Tibial nerve (tissue), 4 donors: ENCODE measurements at places on chromosomes 4 and X.

GRCh38 chrX:154718616-154719015, 32.3 kb downstream of the GAB3 start:
- no peak overlapping the region for H3K4me3 ChIP-seq
- H3K4me1 ChIP-seq = no peaks in the 10 kb centered on the region
- no peaks in the 10 kb centered on the region for H3K36me3 ChIP-seq
- DNase-seq = no peak
- H3K27me3 ChIP-seq = no peaks in the 10 kb centered on the region

- no peak overlapping the region for H3K4me3 ChIP-seq
- no peaks in the 10 kb centered on the region for H3K4me1 ChIP-seq
- no peak for DNase-seq
- no peaks in the 10 kb centered on the region for H3K27me3 ChIP-seq
Measured at GRCh38 chrX:41857670-41858069, 65.7 kb downstream of the CASK start.

- H3K4me3 ChIP-seq = no peak overlapping the region
- no peak overlapping the region for H3K27ac ChIP-seq
- H3K27me3 ChIP-seq = no peaks in the 10 kb centered on the region
- H3K4me1 ChIP-seq = no peaks in the 10 kb centered on the region
- no peak for DNase-seq
Measured at GRCh38 chrX:53256446-53257041, 24.8 kb downstream of the IQSEC2 start.

GRCh38 chrX:13284570-13284969, 35.3 kb downstream of the ATXN3L start:
- DNase-seq = no peak
- H3K4me3 ChIP-seq = no peak overlapping the region
- H3K36me3 ChIP-seq = no peaks in the 10 kb centered on the region
- peaks cover under 1% of the 10 kb centered on the region for H3K27me3 ChIP-seq
- H3K4me1 ChIP-seq = no peaks in the 10 kb centered on the region

DNA sequence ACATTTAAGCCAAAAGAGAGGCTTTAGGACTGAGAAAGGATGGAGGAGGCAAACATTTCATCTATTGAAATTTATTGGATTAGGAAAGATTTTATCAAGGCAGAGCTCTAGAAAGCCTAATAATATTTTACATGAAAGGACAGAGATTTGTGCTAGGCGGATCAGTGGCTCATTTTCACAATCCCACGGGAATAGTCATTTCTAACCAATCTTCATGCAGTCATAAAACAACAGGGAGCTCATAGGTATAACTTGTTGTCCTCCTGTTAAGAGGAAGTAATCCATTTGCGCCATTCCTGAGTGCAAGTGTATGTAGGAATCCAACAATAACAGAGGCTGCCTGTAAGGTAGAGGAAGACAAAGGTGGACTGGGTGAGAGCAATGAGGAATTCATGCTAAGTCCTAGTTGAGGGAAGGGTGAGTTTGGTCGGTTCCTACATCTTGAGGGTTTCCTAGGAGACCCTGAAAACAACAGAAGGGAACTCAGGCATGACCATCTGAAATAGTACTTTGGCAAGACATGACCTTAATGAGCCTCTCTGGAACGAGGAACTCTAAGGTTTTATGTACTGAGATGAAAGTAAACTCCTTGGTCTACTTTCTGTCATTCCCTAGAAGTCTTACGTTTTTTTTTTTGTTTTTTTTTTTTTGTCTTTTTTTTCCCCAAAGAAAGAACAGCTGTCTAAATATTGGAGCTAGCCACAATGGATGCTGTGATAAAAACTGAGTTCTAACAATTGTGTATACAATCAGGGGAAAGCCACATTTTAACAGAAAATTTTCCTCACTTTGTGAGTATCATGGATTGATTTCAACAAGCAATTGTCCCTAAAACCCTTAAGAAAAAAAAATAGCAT, 89.7 kb downstream of the GEMIN8 start:
- no peak for DNase-seq
- no peak overlapping the region for H3K4me3 ChIP-seq
- no peak overlapping the region for H3K27ac ChIP-seq
- no peaks in the 10 kb centered on the region for H3K4me1 ChIP-seq
